ENCODE measurements at places on chromosomes 4 and X. TPM values are rescaled to one million over a fixed set of nuclear protein-coding genes. Genes with fewer than 3 reads are reported as not detected.

DNA sequence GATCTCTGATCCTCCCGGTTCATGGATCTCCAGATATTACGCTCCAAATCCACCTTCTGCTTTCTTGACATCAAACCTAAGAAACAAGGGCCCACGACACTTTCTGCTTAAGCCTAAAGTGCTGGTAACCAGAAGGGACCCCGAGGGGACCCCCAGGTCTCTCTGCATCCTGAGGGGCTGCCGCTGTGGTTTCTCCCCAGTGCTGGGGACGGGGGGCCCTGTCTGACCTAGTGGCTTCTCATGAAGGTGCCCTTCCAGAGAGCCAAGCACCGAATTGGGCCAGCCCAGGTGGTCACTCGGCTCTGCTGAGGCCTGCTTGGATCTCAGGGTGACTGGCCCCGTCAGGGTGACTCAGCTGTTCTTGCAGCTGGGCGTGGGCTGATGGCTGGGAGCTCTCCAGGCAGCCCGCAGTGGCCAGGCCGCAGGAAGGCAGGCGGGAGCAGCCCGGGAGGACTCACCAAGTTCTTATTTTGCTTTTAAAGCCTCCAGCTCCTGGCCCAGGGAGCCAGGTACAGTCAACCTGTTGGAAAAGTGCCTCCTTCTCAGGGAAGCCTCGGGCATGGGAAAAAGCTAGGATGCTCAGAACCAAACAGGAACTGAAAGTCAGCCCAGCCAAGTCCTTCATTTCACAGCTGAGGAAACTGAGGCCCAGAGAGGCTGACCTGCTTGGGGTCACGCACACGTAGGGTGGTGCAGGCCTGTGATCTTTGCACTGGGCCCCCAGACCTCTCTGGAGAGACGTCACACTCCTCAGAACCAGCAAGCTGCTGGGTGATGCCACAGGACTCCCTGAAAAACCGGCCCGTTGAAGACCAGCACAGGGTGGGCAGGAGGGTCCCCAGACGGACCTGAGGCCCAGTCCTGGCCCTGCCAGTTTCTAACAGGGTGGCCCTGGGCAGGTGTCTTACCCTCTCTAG is 16.7 kb downstream of the BLOC1S4 start:
- DNase-seq, result no peak

DNA sequence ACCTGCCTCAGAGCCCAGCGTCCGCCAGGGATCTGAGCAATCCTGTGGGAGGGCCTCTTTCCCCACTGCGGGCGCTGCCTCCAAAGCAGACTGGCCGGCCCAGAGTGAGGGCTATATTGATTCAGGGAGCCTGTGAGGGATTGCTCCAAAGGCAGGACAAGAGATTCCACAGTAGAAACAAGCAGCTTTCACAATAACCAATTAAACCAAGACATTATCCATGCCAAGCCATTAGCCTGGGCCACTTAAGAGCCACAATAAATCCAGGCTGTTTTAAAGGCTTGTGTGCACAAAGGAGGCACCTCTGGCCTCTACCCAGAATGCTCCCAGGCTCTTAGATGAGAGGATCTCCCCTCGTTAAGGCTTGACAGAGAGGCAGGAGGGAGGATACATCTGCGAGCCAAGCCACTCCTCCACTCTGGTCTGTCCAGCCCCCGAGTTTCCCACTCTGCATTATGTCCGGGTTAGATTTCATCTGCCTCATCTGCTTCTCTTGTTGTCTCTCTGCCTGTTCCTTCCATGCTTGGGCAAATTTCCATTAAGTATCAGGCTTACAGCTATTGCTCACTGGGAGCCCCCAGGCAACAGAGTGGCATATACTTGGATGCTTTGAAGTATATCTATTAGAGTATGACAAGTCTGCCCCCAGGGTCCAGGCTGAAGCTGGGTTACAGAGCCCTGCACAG is 357.9 kb downstream of the UNC5C start:
- peak; percentile 23 for DNase-seq

DNA sequence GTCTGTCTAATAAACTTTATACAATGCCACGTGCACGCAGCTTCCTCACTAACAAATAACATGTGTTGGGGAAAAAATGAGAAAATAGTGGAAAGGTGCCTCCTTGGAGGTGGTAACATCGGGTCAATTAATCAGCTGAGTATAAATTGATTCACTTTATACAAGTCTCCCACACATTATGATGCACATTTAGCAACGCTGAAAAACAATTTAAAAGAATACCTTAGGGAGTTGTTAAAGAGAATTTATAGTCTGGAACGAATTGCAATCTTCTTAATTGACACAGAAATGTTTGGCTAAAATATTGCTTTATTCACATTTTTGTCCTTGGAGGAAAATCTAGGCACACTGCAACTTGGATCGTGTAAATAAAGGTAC is 84.2 kb downstream of the HPRT1 start:
- no peak for DNase-seq

DNA sequence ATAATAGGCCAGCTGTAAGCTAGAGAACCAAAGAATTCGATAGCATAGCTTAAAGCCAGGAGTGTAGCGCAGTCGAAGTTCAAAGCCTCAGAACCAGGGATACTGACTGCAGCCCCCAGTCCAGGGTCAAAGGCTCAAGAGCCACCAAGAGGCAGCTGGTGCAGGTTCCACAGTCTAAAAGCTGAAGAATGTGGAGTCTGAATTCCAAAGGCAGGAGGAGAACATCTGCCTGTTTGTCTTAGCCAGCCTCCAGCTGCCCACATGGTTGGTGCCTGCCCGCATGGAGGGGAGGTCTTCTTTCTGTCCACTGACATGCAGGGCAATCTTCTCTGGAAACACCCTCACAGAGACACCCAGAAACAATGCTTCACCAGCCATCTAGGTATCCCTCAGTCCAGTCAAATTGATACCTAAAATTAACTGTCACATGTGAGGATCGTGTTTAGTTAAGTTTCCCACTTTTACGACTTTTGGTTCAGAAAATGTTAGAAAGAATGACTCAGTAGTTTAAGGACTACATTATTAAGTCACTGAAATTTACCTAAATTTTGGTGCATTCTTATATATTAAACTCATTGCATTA is 52.8 kb upstream of the RHOH start:
- DNase-seq, result no peak

Gene FAM9C
- polyA plus RNA-seq, result 0.15 TPM
